Activated CD8-positive, alpha-beta memory T cell treated with anti-CD3 and anti-CD28 coated beads for 48 hours (primary cell): ENCODE measurements at places on chromosomes 6 and 20.

DNA sequence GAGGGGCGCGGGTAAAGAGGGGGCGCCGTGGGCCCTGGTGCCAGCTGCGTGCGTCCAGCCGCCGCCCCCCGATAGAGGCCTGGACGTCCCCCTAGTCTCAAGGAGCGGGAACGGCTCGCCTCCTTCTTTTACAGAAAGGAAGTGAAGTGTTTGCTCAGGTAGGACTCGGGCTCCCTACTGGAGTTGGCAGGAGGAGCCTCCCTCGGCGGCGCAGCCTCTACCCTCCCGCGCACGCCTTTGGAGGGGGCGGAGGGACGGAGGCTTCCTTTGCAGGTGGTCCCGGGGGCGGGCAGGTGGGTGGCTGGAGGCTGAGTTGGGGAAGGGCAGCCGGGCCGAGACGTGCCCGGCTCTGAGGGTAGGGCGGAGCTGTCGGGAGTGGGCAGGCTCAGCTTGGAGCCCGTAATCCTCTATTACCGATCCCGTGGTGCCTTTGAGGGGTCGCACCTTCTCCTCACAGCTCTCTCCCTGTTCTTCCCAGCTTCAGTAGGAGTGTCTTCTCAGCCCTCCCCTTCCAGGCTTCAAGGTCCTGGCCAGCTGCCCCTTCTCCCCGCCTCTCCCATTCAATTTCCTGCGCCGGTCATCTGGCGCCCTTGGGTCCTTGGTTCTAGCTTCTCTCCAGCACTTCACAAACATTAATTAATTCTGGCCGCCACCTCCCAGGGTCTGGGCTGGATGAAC is 728 bp downstream of the ITPR3 start:
- no peak for DNase-seq

GRCh38 chr6:130862370-130862769 is 35.2 kb downstream of the SMLR1 start:
- no peak for DNase-seq

DNA sequence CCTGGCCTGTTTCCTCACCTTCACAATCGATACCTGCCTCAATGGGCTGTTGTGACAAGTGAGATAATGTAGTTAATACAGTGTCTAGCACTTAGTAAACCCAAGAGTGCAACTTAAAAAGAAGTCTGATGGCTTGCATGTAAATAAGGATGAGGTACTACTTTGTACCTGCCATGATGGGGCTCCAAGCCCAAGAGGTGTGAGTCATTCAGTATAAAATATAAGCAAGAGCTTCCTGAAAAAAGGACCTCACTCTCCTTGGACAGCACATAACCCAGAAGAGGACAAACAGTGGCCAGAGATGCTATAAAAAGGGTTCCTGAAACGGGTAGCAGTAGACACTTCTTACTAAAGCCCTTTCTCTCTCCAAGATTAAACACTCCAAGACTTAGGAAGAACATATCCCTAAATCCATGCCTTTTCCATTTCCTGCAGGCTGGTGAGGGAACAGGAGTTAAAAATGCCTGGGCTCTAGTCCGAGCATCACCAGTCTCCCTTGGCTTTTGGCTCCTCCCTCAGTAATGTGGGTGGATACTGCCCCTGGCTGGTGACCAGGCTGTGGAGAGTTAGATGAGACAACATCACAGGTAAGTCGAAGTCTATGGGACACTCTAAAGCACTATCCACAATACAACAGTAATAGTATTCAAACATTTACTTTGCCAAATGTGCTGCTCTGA is 4.3 kb downstream of the UBE2V1 start:
- DNase-seq = no peak

DNA sequence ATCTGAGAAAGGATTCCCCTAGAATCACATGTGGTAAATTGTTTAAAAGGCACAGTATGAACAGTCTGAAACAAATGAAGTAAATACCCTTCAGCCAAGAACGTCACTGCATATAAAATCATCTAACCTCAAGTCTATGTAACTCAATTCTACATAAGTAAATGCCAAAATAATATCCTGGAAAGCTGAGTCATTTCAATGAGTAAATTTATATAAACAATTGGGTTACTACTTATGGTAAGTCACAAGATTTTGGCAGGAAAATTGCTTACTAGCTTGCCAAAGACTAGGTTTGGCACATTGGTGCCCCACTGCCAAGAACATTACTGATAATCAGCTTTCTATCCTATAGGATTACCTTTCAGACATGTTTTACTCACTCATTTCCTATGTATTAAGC is 8.4 kb downstream of the GMDS start:
- no peak for DNase-seq

DNA sequence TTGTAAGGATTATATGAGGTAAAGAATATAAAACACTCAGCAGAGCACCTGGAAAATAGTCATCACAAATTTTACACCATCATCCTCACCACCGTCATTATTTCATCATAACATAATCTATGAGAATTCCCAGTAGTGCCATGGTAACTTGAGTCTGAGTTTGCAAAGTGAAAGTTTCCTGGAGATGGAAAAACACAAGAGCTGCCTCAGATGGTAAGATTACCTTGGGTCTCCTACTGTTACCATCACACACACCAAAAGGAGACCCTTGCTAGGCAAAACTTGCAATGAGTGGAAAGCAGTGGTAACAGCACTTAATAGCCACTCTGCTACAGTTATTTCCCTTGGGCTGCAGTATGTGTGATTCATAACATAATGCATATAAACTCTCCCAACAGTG is 589.8 kb downstream of the RNF144B start:
- DNase-seq = no peak

DNA sequence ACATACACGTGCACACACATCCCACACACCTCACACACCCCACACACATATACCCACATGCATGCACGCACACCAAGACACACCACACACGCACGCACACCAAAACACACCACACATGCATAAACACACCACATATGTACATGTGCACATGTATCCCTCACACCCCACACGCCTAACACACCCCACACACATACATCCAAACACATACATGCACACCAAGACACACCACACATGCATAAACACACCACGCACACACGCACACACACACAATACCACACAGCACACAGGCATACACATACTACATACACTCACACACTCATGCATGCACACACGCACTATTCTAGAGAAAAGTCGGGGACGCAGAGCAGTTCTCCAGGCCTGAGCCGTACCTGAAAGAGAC is 671.5 kb downstream of the PRKN start:
- DNase-seq = no peak

GRCh38 chr6:109069746-109070145 is 24.9 kb downstream of the SESN1 start:
- DNase-seq = no peak

DNA sequence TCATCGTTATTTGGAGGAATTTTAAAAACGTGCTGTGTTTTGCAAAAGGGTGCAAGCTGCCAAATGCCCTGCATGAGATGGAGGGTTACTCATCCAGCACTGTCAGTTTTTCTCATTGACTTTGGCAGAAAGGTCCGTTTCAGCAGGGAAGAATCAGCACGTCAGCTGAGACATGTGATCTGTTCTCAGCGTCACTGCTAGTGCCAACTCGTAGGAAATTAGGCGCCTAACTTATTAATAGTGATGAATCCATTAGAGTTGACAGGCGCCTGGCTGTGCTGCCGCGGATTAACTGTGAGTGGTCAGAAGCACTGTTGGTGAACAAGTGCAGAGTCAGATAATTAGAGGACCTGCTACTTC is 175.5 kb upstream of the FOXQ1 start:
- no peak for DNase-seq

DNA sequence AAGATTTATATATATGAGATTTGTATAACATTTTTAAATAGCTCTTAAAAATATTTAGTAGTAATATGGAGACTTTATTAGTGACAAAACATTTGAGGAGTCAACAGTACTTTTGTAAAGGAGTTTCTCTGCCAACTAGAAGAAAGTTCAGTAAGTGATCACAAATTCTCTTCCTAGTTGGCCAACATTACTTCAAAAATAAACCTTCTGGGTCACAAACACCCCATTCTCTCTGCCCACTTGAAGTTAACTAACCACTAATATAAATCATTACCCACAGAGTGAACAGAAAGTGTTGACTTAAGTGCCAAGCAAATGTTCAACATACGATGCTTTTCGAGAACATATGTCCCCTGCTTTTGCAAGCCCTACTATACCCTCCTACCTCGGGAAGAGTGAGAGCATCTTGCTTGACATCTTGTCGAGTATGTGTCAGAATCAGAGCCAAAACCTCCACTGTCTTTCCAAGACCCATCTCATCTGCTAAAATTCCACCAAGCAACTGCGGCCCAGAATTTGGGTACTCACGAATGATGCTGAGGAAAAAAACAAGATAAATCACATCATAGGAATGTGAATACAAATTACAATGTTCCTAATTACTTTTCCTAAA is 16.9 kb downstream of the SHPRH start:
- no peak for DNase-seq

DNA sequence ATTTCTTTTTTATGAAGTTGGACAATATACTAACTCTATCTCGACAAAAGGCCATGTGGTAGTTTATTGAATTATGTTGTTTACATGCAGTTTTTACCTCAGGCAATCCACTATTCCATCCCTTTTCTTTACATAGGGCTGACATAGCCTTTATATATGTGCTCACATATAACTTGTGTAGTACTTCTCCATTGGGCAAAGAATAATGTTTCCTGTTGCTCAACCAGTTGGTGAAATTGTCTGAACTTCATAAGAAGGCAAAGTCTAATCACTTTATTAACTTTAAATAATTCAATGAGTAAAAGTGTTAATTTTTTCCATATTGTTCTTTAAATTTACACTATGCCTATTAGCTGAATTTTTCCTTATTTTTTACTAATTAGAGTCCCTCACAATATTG is 1272.1 kb downstream of the EPHA7 start:
- DNase-seq = no peak

- no peak for DNase-seq
Measured at GRCh38 chr6:130934848-130935585, 107.8 kb downstream of the SMLR1 start.

GRCh38 chr6:72216222-72217068 is 330.1 kb downstream of the RIMS1 start:
- DNase-seq = no peak

DNA sequence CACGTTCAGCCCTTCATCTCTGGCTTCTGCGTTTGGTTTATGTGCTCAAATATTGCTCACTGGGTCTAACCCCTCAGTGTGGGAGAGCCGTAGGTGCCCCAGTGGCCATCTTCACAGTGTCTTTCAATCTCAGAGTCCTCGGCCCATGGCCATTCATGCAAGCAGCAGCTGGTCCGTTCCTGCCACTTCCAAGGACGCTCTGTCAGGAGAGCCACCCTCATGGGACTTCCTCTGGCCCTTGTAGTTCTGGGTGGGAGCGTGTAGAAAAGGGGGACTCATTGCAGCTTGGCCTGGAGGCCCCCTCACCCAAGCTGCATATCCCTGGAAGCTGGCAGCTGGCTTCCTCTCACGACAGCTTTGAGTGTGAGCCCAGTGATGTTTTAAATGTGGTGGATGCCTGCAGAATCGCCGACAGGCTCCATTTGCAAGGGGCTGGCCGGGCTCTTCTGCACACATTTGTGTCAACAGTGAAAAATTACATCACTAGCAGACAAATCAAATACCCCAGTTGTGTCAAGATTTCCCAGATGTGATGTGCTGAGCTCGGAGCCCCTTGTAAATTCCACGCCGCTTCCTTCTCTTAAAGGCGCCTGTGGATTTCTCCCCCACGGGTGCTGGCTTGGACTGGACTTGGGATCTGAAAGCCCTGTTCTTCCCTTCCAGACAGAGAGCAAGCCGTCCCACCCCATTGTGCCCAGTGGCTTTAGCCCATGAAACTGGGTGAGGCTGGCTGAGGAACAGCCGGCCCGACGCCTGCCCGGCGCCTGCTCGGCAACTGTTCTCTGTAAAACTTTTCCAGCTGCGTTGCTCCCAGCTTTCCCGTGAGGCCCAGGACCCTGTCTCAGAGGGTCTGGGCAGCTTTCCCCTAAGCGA is 360.1 kb downstream of the TAF4 start:
- DNase-seq = no peak

DNA sequence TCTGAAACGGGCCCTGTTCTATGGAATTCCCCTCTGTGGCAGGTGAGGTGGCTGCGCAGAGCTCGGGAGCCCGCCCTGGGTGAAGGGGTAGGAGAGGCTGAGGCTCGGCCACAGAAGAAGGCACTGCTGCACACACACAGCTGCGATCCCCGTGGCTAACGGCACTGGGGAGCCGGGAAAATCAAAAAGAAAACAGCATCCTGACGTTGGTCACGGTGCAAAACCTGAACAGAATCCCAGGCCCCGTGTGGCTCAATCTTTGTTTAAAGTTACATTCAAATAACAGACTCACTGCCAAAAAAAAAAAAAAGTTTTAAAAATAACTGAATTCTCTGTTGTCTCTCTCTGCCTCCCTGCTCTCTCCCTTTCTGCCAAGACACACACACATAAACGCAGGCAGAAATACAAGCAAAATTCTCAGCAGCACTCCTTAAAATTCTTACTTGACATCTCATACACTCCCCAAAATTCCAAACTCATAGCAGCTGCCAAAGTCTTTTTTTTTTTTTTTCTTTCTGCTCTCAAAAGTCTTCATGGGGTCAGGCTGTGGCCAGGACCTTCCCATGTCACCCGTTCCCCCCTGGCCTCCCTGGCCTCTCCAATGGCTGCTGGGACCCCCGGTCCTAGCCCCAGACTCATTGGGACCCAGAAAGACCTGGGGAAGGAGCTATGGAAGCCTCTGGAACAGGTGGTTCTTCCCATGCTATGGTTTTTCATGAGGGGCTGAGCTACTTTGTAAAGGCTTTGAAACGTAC is 248.8 kb downstream of the TTLL2 start:
- DNase-seq = no peak

GRCh38 chr6:34514112-34514511 is 42.0 kb downstream of the SPDEF start:
- DNase-seq = no peak

GRCh38 chr20:38937978-38938473 is 11.8 kb downstream of the FAM83D start:
- DNase-seq = no peak

- no peak for DNase-seq
Measured at GRCh38 chr20:51756653-51757052, 11.5 kb downstream of the ATP9A start.

DNA sequence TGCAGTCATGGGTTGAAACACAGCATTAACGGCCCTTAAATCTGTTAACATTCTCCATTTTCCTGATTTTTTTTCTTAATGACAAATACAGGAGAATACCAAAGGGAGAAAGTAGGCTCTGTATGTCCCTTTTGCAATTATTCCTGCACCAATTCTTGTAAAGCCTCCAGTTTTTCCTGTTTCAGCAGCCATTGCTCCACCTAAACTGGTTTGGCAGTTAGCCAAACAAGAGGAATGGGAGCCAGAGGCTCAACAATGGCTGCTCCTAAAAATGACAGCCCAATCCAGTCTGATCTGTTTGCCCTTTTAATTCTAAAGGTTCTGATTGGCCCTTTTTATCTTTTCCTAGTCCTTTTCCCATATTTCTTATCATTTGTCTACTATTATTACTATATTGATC is 284.2 kb upstream of the SGK1 start:
- no peak for DNase-seq

- DNase-seq = no peak
Measured at GRCh38 chr6:8389036-8389818, 46.1 kb downstream of the SLC35B3 start.

DNA sequence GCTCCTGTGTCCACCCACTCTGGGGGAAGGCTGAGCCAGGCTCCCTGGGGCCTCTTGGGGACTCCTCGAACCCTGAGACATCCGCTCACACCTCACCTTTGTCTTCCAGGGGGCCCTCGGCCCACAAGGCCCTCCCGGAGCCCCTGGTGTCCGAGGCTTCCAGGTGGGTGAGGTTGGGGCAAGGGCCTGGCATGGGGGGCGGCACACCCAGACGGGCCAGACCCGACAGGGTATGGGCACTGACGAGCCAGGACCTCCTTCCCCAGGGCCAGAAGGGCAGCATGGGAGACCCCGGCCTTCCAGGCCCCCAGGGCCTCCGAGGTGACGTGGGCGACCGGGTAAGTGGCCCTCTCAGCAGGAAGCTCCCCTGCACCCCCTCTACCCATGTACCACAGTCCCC is 13.4 kb downstream of the COL9A3 start:
- no peak for DNase-seq
